Activated T-cell treated with anti-CD3 and anti-CD28 coated beads, Interleukin-2, amount 50 U/mL, for 72 hours (primary cell): ENCODE measurements at places on chromosomes 1 and 21. TPM values are rescaled to one million over a fixed set of nuclear protein-coding genes. Genes with fewer than 3 reads are reported as not detected.

- H3K4me3 ChIP-seq, result no peak overlapping the region
- no peaks in the 10 kb centered on the region for H3K27me3 ChIP-seq
- no peak overlapping the region for H3K27ac ChIP-seq
- H3K4me1 ChIP-seq, result no peaks in the 10 kb centered on the region
- no peak for DNase-seq
Measured at GRCh38 chr1:97304366-97304765, 582.8 kb downstream of the PTBP2 start.

DNA sequence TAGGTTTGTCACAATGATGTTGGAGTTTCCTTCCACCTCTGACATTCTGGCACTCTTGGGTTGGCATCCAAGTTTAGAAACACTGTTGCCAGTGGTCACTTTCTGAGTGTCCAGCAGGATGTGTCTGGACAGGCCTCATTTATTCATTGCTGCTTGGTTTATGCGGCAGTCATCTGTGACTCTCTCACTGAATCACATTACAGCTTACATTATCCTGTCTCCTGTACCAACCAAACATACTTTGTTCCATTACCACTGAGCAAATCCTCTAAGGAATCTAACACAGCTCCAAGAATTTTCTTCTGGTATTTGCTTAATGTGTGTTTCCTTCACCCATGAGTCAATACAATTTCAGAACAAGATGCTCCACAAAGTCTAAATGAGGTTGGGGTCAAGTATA lies 19.9 kb downstream of the SGIP1 start:
- H3K27me3 ChIP-seq, result no peaks in the 10 kb centered on the region
- H3K4me3 ChIP-seq, result no peak overlapping the region
- no peaks in the 10 kb centered on the region for H3K4me1 ChIP-seq
- DNase-seq, result no peak
- H3K27ac ChIP-seq, result no peak overlapping the region

GRCh38 chr1:5815211-5815610 lies 177.0 kb downstream of the NPHP4 start:
- no peaks in the 10 kb centered on the region for H3K36me3 ChIP-seq
- H3K4me1 ChIP-seq, result no peaks in the 10 kb centered on the region
- no peak overlapping the region for H3K27ac ChIP-seq
- DNase-seq, result no peak

GRCh38 chr1:147654511-147654910 lies 15.8 kb downstream of the ACP6 start:
- no peak for DNase-seq
- H3K27ac ChIP-seq, result no peak overlapping the region
- peaks cover 2% of the 10 kb centered on the region for H3K36me3 ChIP-seq
- peaks cover 2% of the 10 kb centered on the region for H3K4me1 ChIP-seq

DNA sequence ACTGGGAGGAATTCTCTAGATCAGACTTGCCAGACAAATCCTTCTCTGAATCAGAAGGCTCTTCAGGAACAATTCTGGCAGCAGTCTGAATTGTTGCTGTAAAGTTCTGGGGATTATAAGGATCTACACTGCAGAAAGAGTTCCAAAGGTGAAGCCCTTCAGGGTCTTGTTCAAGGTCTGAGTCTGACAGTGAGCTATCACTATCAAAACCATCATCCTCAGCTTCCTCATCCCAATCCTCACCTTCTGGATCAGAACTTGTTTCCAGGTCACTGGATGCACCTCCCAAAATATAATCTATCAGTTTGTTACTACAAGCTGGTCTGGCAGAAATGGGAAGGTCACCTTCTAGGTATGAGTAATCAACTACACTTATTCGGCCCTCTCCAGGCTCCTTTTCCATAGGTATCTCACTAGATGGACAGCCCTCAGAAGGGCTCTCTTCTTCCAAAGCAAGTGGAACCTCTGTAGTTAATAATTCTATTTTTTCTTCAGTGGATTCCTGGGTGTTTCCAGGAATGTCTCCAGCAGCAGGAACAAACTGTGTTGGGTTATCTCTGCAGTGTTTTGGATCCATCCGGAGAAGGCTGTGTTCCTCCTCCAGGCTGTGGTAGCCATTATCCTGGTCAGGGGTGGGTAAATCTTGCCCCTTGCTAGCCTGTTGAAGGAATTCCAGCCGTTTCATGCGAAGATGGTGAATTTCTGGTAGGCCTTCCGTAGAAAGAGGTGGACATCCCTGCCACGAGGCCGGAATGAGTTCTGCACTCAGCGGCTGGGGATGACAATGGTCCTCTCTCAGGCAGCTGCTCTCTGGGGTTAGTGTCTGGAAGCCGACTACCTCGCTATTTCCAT lies 1.6 kb downstream of the PPP1R15B start:
- H3K27ac ChIP-seq, result peak overlapping the region; percentile 99
- H3K4me3 ChIP-seq, result peak overlapping the region; percentile 99
- H3K27me3 ChIP-seq, result no peaks in the 10 kb centered on the region

- H3K4me3 ChIP-seq, result no peak overlapping the region
- no peak for DNase-seq
- H3K36me3 ChIP-seq, result peaks cover 4% of the 10 kb centered on the region
- H3K27me3 ChIP-seq, result no peaks in the 10 kb centered on the region
Measured at GRCh38 chr1:11204396-11205190, 15.4 kb downstream of the ANGPTL7 start.

GRCh38 chr1:210586771-210587170 lies 258.1 kb downstream of the HHAT start:
- H3K36me3 ChIP-seq, result no peaks in the 10 kb centered on the region
- no peaks in the 10 kb centered on the region for H3K27me3 ChIP-seq
- H3K4me1 ChIP-seq, result peaks cover 8% of the 10 kb centered on the region
- DNase-seq, result no peak
- no peak overlapping the region for H3K27ac ChIP-seq

GRCh38 chr1:45960930-45961715 lies 157.7 kb downstream of the MAST2 start:
- no peak overlapping the region for H3K27ac ChIP-seq
- peaks cover 3% of the 10 kb centered on the region for H3K36me3 ChIP-seq
- H3K4me3 ChIP-seq, result no peak overlapping the region

GRCh38 chr1:153750026-153750995 lies 22.5 kb downstream of the INTS3 start:
- peaks cover 7% of the 10 kb centered on the region for H3K4me1 ChIP-seq
- H3K27me3 ChIP-seq, result no peaks in the 10 kb centered on the region
- H3K36me3 ChIP-seq, result peaks cover 37% of the 10 kb centered on the region
- no peak for DNase-seq
- H3K4me3 ChIP-seq, result no peak overlapping the region
- no peak overlapping the region for H3K27ac ChIP-seq

Gene AMY1A
- total RNA-seq, result not detected

Gene PATJ
- 21.6 TPM for total RNA-seq

Gene KRTAP21-2
- total RNA-seq, result not detected

Gene FAAH
- total RNA-seq, result 5.1 TPM

Gene OR6K3
- not detected for total RNA-seq

Gene OR10Z1
- total RNA-seq, result not detected

Gene ILDR2
- 18.5 TPM for total RNA-seq

Gene RGSL1
- not detected for total RNA-seq

Gene HSD3B1
- not detected for total RNA-seq

Gene TMEM63A
- total RNA-seq, result 44.9 TPM
